NCI-H526 treated with DMSO at 0.1 percent for 48 hours (cell line): ENCODE measurements at places on chromosomes 1 and 21.

DNA sequence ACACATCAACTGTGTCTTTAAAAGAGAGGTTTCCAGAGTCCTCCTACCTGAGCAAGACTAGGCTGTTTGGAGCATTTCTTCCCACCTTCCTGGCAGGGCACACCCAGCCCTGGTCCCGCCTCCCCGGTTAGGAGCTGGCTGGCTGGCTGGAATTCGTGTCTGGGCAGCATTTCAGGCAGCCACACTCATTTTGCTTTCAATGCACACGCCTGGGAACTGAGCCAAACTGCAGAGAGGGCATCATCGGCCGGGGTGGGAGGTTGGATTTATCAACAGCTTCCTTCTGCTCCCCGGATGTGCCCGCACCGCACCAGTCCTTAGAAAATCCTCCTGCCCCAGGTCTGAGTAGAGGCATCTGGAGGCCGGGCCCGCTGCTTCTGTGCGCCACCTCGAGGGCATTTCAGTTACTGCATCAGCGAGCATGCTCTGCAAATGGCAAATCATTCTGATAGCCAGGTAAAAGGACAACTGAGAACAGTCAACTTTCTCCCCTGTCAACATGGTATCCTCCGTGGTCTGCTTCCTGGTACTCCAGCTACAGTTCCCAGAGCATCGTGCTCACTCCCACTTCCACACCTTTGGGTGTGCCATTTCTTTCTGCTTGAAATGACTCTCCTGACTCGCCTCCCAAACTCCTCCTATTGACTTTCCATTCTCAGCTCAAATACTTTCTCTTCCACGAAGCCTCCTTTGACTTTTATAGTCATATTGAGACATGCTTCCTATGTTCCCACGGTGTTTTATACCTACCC lies 20.6 kb downstream of the TCEA3 start:
- peak; percentile 69 for DNase-seq

GRCh38 chr1:198775606-198776005 lies 136.8 kb downstream of the PTPRC start:
- no peak for DNase-seq

GRCh38 chr1:46517010-46517600 lies 27.5 kb downstream of the DMBX1 start:
- DNase-seq, result peak; percentile 31

- no peak for DNase-seq
Observed at GRCh38 chr21:15406791-15407190, 323.0 kb upstream of the USP25 start.

- no peak for DNase-seq
Observed at GRCh38 chr1:121519042-121519755, 334.4 kb downstream of the SRGAP2C start.

DNA sequence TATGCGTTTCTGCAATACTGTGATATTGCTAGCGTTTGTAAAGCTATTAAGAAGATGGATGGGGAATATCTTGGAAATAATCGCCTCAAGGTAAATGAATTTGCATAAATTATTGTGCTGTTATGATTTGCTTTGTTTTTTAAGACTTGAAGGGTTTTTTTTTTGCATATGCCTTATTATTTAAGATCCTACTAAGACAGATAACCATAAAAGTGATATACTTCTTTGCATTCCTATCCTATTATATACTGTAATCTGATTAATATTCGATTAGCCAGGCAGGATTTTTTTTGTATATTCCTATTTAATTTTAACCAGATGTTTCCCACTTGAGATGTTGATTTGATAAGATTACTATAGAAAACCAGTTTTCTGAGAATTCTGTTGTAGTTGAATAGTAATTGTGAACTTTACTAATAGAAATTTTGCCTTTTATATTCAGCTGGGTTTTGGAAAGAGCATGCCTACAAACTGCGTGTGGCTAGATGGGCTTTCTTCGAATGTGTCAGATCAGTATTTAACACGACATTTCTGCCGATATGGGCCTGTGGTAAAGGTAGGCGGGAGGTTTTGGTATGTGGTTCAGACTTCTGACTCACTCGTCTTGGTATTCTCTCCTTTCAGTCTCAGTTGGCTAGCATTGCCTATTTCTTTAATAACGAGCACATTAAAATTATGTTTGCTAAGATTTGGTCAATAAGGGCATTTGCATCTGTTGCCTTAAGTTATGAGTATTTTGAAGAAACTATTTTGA lies 56.8 kb downstream of the ZBTB17 start:
- no peak for DNase-seq
